CD4-positive, alpha-beta T cell (primary cell): ENCODE measurements at places on chromosomes 11 and 22.

DNA sequence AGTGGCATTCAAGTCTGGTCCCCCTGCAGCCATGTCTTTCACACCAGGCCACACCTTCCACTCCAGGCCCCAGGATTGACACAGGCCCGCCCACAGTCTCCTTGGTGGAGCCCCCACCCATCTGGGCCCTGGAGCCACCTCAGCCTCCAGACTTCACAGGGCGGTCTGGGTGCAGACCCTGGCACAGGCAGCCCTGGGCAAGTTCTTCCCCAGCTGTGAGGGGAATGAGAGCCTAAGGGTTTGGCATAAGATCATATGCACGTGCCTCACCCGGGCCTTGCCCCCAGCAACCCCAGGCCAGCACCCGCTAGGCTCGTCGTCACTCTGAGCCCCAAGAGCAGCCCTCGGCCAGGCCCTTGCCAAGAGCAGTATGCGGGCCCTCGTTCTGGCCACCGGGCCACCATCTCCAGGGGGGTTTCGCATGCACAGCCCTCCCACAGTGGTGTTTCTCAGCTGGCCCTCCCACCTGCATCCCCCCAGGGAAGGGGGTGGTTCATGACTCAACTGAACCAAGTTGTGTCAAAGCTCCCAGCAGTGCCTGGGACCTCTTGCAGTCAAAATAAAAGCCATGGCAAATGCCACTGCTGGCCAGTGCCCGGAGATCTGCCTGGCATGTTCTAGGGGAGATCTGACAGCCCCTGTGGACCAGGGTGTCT, 70.4 kb upstream of the KCNQ1OT1 start:
- H3K4me1 ChIP-seq, result peaks cover 20% of the 10 kb centered on the region
- no peak overlapping the region for H3K27ac ChIP-seq
- peaks cover 20% of the 10 kb centered on the region for H3K36me3 ChIP-seq
- H3K4me3 ChIP-seq, result no peak overlapping the region
- no peaks in the 10 kb centered on the region for H3K27me3 ChIP-seq

- no peaks in the 10 kb centered on the region for H3K27me3 ChIP-seq
- no peak for DNase-seq
- no peaks in the 10 kb centered on the region for H3K4me1 ChIP-seq
- H3K4me3 ChIP-seq, result no peak overlapping the region
Measured at GRCh38 chr11:68983801-68984200, 3.0 kb upstream of the MRGPRD start.

DNA sequence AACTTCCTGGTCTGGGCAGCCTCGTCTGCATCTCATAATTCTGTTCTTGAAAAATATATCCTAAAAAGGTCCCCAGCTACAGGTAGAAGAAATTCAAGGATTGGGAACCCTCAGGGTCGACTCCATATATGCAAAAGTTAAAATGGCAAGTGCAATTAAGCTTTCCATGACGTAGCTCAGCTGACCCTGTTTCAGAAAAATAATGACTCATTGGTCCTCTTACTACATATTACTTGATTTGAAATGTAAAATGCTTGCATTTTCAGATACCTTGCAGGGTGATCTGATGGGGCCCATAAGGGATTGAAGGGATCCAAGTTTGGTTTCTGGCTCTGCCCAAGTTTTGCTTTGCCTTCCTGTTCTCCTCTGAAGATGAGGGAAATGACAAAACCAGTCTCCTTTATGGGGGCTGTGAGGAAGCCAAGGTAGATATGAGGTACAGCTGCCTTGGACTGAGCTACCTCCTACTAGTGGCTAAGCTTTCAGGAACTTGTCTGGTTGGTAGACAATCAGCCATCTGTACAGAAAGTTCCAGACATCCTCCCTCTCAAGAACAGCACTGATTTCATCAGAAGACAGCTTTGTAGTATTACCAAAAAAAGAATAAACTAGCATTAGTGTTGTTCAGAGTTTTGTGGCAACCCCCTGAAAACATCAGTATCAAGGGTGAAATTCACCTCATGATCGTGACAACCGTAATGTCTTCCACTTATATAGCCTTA, 177.3 kb downstream of the DBX1 start:
- no peak for DNase-seq
- no peaks in the 10 kb centered on the region for H3K27me3 ChIP-seq
- H3K27ac ChIP-seq, result no peak overlapping the region
- no peaks in the 10 kb centered on the region for H3K36me3 ChIP-seq
- no peak overlapping the region for H3K4me3 ChIP-seq
- no peaks in the 10 kb centered on the region for H3K4me1 ChIP-seq

DNA sequence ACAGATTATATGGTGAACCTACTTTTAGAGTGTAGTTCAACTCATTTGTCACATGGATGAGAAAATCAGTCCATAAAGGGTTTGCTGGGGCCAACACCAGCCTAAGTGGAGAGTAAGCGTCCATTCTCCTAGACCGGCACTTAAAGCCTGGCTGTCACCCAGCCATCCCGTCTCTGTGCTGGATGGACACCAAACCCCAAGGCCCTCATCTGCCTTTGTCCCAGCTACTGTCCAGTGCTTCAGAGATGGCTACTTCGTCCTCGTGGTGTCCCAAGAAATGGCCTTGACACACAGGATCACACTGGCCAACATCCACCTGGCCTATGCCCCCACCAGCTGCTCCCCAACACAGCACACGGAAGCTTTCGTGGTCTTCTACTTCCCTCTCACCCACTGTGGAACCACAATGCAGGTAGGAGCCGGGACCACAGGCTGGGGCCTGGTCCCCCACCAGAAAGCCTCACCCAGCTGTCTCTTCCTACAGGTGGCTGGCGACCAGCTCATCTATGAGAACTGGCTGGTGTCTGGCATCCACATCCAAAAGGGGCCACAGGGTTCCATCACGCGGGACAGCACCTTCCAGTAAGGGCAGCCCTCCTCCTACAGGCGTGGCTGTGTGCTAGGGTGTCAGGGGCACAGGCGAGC, 3.5 kb downstream of the ZP1 start:
- H3K4me3 ChIP-seq, result no peak overlapping the region
- no peaks in the 10 kb centered on the region for H3K27me3 ChIP-seq
- H3K36me3 ChIP-seq, result no peaks in the 10 kb centered on the region
- peaks cover 20% of the 10 kb centered on the region for H3K4me1 ChIP-seq

- no peak overlapping the region for H3K27ac ChIP-seq
- no peak for DNase-seq
- H3K27me3 ChIP-seq, result no peaks in the 10 kb centered on the region
Measured at GRCh38 chr11:61174949-61175348, 13.7 kb upstream of the VPS37C start.

GRCh38 chr22:22166941-22167713, 77.5 kb upstream of the VPREB1 start:
- DNase-seq, result no peak
- no peak overlapping the region for H3K27ac ChIP-seq
- H3K4me3 ChIP-seq, result no peak overlapping the region
- no peaks in the 10 kb centered on the region for H3K36me3 ChIP-seq
- peaks cover 9% of the 10 kb centered on the region for H3K4me1 ChIP-seq
- no peaks in the 10 kb centered on the region for H3K27me3 ChIP-seq

- peaks cover 47% of the 10 kb centered on the region for H3K27me3 ChIP-seq
- DNase-seq, result no peak
- no peak overlapping the region for H3K4me3 ChIP-seq
- H3K4me1 ChIP-seq, result peaks cover 52% of the 10 kb centered on the region
Measured at GRCh38 chr11:65788821-65789220, 2.0 kb downstream of the OVOL1 start.

- H3K36me3 ChIP-seq, result no peaks in the 10 kb centered on the region
- peaks cover 56% of the 10 kb centered on the region for H3K4me1 ChIP-seq
- no peak overlapping the region for H3K27ac ChIP-seq
- peak; percentile 73 for DNase-seq
- no peaks in the 10 kb centered on the region for H3K27me3 ChIP-seq
Measured at GRCh38 chr11:68962527-68963250, 18.1 kb downstream of the MRGPRD start.

DNA sequence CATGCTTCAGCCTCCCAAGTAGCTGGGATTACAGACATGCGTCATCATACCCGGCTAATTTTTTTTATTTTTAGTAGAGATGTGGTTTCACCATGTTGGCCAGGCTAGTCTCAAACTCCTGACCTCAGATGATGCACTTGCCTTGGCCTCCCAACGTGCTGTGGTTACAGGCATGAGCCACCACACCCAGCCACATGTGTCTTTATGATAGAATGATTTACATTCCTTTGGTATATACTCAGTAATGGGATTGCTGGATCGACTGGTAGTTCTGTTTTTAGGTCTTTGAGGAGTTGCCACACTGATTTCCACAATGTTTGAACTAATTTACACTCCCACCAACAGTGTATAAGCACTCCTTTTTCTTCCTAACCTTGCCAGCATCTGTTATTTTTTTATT, 276.2 kb downstream of the METTL15 start:
- H3K36me3 ChIP-seq, result no peaks in the 10 kb centered on the region
- no peak overlapping the region for H3K4me3 ChIP-seq
- H3K4me1 ChIP-seq, result no peaks in the 10 kb centered on the region

- H3K4me1 ChIP-seq, result no peaks in the 10 kb centered on the region
- H3K36me3 ChIP-seq, result no peaks in the 10 kb centered on the region
- no peak overlapping the region for H3K4me3 ChIP-seq
- no peaks in the 10 kb centered on the region for H3K27me3 ChIP-seq
- no peak for DNase-seq
Measured at GRCh38 chr11:116066777-116067176, 562.6 kb upstream of the CADM1 start.

DNA sequence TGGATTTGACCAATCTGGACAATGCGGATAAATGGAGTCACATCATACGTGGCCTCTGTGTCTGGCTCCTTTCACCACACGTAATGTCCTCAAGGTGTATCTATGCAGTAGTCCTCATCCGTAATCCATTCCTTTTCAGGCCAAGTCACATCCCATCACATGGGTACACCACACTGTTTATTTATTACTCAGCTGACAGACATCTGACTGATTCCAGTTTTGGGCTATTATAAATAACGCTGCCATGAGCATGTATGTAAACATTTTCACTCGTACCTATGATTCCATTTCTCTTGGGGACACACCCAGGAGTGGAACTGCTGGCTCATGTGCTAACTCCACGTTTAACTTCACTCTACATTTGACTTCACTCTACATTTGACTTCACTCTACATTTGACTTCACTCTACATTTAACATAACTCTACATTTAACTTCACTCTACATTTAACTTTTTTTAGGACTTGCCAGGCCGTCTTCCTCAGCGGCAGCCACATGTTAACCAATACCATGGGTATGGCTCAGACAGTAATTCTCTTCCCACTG, 52.1 kb downstream of the SHANK2 start:
- DNase-seq, result no peak
- no peaks in the 10 kb centered on the region for H3K36me3 ChIP-seq
- no peak overlapping the region for H3K4me3 ChIP-seq
- no peaks in the 10 kb centered on the region for H3K4me1 ChIP-seq
- no peaks in the 10 kb centered on the region for H3K27me3 ChIP-seq
- H3K27ac ChIP-seq, result no peak overlapping the region

GRCh38 chr11:46597155-46597554, 3.3 kb upstream of the AMBRA1 start:
- no peak for DNase-seq
- no peaks in the 10 kb centered on the region for H3K27me3 ChIP-seq
- H3K4me1 ChIP-seq, result peaks cover 13% of the 10 kb centered on the region
- H3K27ac ChIP-seq, result no peak overlapping the region
- H3K4me3 ChIP-seq, result no peak overlapping the region
- H3K36me3 ChIP-seq, result no peaks in the 10 kb centered on the region

DNA sequence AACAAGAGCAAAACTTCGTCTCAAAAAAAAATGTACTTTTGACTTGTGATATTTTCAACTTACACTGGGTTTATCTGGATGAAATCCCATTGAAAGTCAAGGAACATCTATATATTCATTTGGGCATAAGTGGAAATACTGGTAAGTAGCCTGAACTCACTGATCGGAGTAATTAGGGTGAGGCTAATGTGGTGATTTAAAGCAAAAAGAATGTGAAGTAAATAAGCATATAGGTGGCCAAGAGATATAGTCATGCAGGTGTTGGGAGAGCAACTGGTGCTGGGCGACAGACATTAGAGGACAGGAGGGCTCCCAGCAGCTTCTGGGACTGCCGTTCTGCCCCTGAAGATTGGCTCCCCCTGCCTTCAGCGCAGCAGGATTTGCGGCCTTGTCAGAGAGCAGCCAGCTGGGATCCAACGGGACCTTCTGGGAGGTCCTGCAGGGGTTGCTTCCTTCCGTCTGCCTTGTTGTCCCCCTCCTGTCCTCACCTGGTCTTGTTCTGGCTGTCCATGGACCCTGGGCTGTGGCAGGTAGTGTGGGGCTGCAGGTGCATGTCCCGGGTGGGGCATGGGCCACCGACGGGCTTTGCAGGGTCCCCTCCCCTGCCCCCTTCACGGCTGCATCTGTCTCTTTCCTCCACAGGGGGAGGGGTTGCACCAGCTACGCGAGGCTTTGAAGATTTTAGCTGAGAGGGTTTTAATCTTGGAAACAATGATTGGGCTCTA, 14.1 kb downstream of the RHBDD3 start:
- no peak overlapping the region for H3K27ac ChIP-seq
- no peaks in the 10 kb centered on the region for H3K36me3 ChIP-seq
- no peaks in the 10 kb centered on the region for H3K27me3 ChIP-seq
- no peak overlapping the region for H3K4me3 ChIP-seq
- no peaks in the 10 kb centered on the region for H3K4me1 ChIP-seq
- DNase-seq, result no peak

DNA sequence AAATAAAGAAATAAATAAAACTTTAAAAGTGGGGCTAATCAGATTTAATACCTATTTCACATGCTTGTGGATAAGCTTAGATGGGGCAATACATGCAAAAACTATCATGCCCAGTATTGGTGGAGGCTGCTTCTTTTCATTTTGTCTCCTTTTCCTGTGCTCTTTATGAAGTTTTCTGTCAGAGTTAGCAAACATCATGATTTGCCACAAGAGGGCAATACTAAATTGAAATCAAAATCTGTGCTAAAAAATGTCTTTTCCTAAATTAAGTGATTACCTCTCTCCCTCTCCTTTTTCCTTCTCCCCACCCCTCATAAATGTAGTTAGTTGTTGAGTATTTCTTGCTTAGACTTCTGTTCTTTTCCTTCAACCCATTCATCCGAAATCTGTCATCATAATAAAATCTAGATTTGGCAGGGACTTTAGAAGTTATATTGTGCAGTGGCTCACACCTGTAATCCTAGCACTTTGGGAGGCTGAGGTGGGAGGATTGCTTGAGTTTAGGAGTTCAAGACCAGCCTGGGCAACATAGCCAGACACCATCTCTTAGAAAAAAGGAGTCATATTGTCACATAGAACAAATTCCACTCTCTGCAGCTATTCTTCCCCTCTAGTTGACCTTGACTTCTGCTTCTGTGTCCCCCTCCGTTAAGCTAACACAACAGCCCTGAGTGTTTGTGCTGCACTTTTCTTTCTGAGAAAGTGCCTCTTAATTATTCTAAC, 4.7 kb upstream of the ARHGAP42 start:
- H3K4me3 ChIP-seq, result no peak overlapping the region
- H3K36me3 ChIP-seq, result no peaks in the 10 kb centered on the region
- no peak for DNase-seq
- H3K27me3 ChIP-seq, result peaks cover 4% of the 10 kb centered on the region

GRCh38 chr11:73592640-73593039, 5.3 kb downstream of the FAM168A start:
- no peak overlapping the region for H3K27ac ChIP-seq
- H3K36me3 ChIP-seq, result no peaks in the 10 kb centered on the region
- peaks cover 12% of the 10 kb centered on the region for H3K4me1 ChIP-seq
- no peak overlapping the region for H3K4me3 ChIP-seq
- H3K27me3 ChIP-seq, result no peaks in the 10 kb centered on the region
